Spinal cord (tissue), 10 donors: ENCODE measurements at places on chromosomes 1 and 21. TPM values are rescaled to one million over a fixed set of nuclear protein-coding genes. Genes with fewer than 3 reads are reported as not detected.

TTC22 gene
- total RNA-seq, result 0.59 TPM

SLC9C2 gene
- total RNA-seq, result 1.3 TPM

PROK1 gene
- 0.30 TPM for total RNA-seq

SDHB gene
- 127 TPM for total RNA-seq

DNA sequence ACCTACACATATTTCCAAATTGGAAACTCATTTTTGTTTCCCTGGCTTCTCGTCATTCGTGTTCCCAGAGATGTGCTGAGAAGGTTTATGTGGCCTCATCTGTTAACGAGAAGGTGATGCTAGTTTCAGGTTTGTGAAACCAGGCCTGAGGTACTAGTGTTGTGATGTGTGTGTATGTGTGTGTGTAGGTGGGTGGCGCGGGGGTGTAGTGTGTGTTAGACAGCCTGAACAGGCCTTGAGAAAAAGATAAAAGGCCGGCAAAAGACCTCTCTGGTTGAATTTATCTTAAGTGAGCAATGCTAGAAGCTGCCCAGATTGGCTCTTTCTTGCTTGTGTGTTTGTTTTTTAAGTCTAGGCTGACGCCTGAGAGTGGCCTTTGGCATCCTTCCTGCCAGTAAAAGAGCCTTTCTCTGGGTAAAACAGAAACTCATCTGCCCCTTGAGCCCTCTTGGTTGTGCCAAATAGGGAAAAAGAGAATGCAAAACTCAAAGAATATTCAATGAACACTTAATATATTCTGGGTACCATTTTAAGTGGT is 65.8 kb upstream of the HSD17B7 start:
- no peak for DNase-seq

DNA sequence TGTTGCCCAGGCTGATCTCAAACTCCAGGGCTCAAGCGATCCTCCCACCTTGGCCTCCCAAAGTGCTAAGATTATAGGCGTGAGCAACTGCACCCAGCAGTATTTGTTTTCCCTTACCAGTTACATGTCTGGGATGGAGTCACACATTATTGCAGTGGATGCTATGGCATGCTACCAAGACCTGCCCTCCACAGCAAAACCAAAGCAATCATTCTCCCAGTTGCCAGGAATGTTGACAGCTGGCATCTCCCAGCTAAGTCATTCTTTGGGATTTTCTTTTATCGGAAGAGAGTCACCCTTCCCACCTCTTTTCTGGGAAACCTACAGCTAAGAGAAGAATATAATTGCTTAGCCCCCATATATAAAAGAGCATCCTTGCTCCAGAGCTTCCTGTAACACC is 49.4 kb upstream of the RGS7 start:
- no peak for DNase-seq

GRCh38 chr1:168045311-168045710 is 91.4 kb downstream of the GPR161 start:
- no peak for DNase-seq
